Sciatic nerve (tissue), 2 donors: ENCODE measurements at places on chromosomes 7 and 10. TPM values are rescaled to one million over a fixed set of nuclear protein-coding genes. Genes with fewer than 3 reads are reported as not detected.

TMEM176A gene
- total RNA-seq, result 69.7 TPM

GRCh38 chr10:70441161-70441894 lies at the start of gene NODAL:
TSS of gene NODAL (minus strand) at chr10:70441681. CDS start at chr10:70441667, 14 bp downstream.
- no peak for DNase-seq

PODXL gene
- 54.9 TPM for total RNA-seq

DNA sequence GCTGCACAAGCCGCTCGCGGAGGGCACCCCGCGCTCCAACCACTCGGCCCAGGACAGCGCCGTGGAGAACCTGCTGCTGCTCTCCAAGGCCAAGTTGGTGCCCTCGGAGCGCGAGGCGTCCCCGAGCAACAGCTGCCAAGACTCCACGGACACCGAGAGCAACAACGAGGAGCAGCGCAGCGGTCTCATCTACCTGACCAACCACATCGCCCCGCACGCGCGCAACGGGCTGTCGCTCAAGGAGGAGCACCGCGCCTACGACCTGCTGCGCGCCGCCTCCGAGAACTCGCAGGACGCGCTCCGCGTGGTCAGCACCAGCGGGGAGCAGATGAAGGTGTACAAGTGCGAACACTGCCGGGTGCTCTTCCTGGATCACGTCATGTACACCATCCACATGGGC lies 50.0 kb downstream of the FIGNL1 start:
- DNase-seq, result no peak

- no peak for DNase-seq
Measured at GRCh38 chr7:21967598-21968003, 21.9 kb upstream of the CDCA7L start.

GRCh38 chr7:100360135-100360854 lies 2.4 kb downstream of the PILRB start:
- no peak for DNase-seq

DNA sequence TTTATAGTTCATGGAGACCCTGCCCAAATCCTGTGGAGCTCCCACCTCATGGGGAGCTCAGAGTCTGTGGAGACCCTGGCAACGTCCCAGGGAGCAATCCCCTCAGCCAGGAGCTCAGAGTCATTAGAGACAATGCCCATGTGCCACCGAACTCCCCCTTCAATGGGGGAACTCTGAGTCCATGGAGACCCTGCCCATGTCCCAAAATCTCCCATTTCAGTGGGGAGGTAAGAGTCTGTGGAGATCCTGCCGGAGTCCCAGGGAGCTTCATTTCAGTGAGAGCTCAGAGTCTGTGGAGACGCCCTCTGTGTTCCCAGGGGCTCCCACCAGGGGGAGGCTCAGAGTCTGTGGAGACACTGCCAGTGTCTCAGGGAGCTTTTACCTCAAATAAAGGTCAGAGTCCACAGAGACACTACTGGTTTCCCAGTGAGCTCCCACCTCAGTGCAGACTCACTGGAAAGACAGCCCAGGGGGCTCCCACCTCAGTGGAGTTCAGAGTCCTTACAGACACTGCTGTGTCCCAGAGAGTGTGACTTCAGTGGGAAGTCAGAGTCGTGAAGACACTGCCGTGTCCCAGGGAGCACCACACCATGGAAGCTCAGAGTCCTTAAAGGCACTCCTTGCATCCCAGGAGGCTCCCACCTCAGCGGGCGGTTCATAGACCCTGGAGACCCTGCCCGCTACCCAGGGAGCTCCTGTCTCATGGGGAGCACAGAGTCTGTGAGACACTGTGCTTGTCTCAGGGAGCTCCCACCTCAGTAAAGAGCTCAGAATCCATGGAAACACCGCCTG lies 5.0 kb downstream of the MYO1G start:
- no peak for DNase-seq

- no peak for DNase-seq
Measured at GRCh38 chr7:50205011-50205410, 99.5 kb upstream of the IKZF1 start.

DNA sequence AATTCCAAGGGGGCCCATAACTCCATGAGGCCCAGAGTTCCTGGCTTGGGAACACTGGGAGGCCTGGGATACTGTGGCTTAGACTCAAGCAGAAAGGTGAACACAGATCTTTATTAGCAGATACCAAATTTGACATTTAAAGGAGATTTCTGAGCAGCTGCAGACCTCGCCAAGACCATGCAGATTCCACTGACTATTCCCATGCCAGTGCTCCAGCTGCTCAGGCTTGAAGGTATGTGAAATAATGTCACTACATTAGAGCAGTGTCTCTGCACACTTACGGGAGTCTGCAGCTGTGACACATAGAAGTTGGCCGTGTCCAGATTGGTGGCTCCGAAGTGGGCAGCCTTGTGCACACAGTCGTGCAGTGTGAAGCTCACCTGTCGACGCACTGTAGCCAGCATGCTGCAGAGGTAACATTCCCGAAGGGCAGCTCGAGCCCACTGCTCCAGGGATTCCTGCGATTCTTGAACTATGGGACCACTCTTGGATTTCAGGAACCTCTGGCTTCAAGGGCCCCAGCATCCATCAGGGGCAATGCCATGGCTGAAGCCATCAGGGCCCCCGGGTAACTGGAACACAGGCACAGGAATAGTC lies 46.1 kb downstream of the SEPTIN7 start:
- DNase-seq, result no peak

DNA sequence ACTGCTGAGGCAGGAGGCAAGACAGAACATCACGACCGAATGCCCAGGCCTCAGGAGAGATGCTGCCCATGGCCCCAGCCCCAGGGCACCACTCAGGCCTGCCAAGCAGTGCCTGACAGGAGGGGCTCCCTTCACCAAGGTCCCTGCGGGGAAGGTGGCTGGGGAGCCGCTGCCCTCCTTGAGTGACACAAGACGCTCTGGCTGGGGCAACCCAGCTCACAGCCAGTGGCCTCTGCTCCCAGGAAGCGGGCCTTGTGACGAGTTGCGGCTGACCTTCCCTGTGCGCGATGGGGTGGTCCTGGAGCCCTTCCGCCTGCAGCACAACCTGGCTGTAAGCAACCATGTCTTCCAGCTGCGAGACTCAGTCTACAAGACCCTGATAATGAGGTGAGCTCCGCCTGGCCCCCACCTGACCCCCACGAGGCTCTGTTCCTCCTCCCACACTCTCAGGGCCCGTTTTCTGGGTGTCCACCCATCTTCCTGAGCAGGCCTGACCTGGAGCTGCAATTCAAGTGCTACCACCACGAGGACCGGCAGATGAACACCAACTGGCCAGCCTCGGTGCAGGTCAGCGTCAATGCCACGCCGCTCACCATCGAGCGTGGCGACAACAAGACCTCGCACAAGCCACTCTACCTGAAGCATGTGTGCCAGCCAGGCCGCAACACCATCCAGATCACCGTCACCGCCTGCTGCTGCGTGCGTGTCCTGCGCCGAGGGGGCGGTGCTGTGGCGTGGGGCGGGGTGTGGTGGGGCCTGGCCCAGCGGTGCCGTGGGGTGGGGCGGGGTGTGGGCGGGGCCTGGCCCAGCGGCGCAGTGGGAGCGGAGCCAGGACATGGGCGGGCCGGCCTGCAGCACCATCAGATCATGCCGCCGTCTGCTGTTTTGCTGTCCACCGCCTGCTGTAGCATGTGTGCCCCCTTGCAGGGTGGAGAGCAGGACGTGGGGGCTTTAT lies 12.8 kb downstream of the ZMIZ2 start:
- peak; percentile 82 for DNase-seq

GRCh38 chr10:103394180-103394579 lies 2.1 kb downstream of the ATP5MK start:
- no peak for DNase-seq

DNA sequence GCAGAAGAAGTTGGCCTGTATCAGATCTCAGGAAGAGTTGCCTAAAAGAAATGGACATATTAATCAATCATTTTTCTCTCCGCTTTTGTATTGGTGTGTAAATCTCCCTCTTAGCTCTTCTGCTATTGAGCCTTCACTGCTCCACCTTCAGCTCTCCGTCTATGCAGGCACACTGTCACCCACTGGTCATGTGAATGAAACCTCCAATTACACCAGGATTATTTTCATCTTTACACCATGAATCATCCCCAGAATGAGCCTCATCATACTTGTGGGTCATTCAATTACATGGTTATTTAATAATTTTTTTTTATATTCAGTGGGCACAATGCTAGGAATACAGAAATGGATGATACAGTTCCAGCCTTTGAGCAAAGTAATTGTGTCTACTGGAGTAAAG lies 92.6 kb downstream of the LRRC4 start:
- no peak for DNase-seq

GRCh38 chr7:146961617-146962016 lies 845.0 kb downstream of the CNTNAP2 start:
- DNase-seq, result no peak

C7orf33 gene
- total RNA-seq, result not detected

DNA sequence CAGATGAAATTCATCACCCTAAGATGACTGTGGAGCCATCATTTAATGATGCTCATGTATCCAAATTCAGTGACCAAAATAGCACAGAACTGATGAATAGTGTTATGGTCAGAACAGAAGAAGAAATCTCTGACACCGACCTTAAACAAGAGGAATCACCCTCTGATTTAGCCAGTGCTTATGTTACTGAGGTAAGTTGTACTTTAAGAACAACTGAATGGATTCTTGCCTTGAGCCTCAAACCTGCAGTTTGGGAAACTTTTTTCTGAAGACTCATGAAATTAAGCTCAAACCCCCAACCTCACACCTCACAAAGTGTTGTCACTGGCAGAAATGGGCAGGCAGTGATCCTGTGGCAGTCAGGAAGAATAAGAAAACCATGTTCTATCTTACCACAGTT lies 25.6 kb downstream of the TMEM243 start:
- DNase-seq, result no peak

TRPV6 gene
- 0.40 TPM for total RNA-seq

MBL2 gene
- not detected for total RNA-seq

GRCh38 chr7:29955799-29956486 lies 33.7 kb downstream of the SCRN1 start:
- no peak for DNase-seq
